ENCODE measurements at places on chromosomes 4 and X. TPM values are rescaled to one million over a fixed set of nuclear protein-coding genes. Genes with fewer than 3 reads are reported as not detected.

XG gene
- 0.43 TPM for total RNA-seq

MAPK10 gene
- not detected for total RNA-seq

STARD8 gene
- total RNA-seq: 0.85 TPM

FAM156A gene
- total RNA-seq: 23.3 TPM

GUCY1A1 gene
- not detected for total RNA-seq

MAGEA8 gene
- total RNA-seq: not detected

CSAG3 gene
- total RNA-seq: not detected

APBB2 gene
- total RNA-seq: 2.0 TPM

HTR2C gene
- not detected for total RNA-seq

GJB1 gene
- total RNA-seq: not detected

VCX2 gene
- not detected for total RNA-seq

RNF175 gene
- total RNA-seq: not detected

SMIM43 gene
- total RNA-seq: not detected

FAM47A gene
- not detected for total RNA-seq

CLIC2 gene
- 0.79 TPM for total RNA-seq

PHKA2 gene
- total RNA-seq: 31.0 TPM

ODAPH gene
- not detected for total RNA-seq

SAGE1 gene
- total RNA-seq: not detected

CLDN34 gene
- not detected for total RNA-seq

NPNT gene
- not detected for total RNA-seq

NEUROG2 gene
- not detected for total RNA-seq

TMPRSS11D gene
- not detected for total RNA-seq

GPR50 gene
- not detected for total RNA-seq

DAPP1 gene
- total RNA-seq: 22.8 TPM

PLAC8 gene
- 305 TPM for total RNA-seq

MAGEA6 gene
- not detected for total RNA-seq

SPACA5 gene
- not detected for total RNA-seq

CETN2 gene
- total RNA-seq: 7.3 TPM

FRMD7 gene
- total RNA-seq: not detected

ADAM29 gene
- not detected for total RNA-seq

MAGEE2 gene
- not detected for total RNA-seq

NUP62CL gene
- total RNA-seq: 1.8 TPM

SYNPO2 gene
- total RNA-seq: 0.96 TPM

DCAF4L1 gene
- total RNA-seq: 0.22 TPM

CC2D2A gene
- total RNA-seq: not detected

DCHS2 gene
- 0.19 TPM for total RNA-seq

Measured in activated naive CD8-positive, alpha-beta T cell treated with anti-CD3 and anti-CD28 coated beads, Interleukin-2, amount 10 ng/mL, durations not matched to agents 7 days and 5 days (primary cell).